ENCODE measurements at places on chromosomes 1 and 21. TPM values are rescaled to one million over a fixed set of nuclear protein-coding genes. Genes with fewer than 3 reads are reported as not detected.

C1orf115 gene
- 26.3 TPM for total RNA-seq

DNA sequence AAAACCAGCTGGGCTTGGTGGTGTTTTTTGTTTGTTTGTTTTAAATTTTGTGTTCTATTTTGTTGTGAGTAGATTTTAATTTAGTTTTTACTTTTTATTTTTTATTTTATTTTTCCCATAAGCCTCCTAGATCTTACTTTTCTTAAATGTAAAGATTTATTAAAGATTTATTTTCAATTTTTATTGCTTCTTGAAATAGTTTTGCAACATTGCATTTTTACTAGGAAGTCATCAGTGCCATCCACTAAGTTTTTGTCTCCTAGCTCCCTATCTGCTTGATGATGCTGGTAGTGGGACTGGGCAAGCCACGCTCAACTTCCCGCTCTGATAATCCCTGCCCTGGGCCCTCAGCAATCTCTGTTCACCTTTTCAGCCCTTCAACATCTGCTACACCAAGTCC is 175.4 kb downstream of the CDC7 start:
- no peak for DNase-seq
- H3K4me1 ChIP-seq: no peaks in the 10 kb centered on the region
- H3K4me3 ChIP-seq: no peak overlapping the region
- no peak overlapping the region for H3K27ac ChIP-seq
- no peaks in the 10 kb centered on the region for H3K27me3 ChIP-seq
- H3K36me3 ChIP-seq: no peaks in the 10 kb centered on the region

- H3K36me3 ChIP-seq: peaks cover 36% of the 10 kb centered on the region
- no peak overlapping the region for H3K4me3 ChIP-seq
- DNase-seq: no peak
- no peaks in the 10 kb centered on the region for H3K27me3 ChIP-seq
Measured at GRCh38 chr1:61404597-61405376, 320.2 kb downstream of the TM2D1 start.

NRDC gene
- total RNA-seq: 115 TPM

RNF223 gene
- total RNA-seq: 0.65 TPM

GRCh38 chr1:221694109-221694508 is 47.8 kb downstream of the DUSP10 start:
- no peaks in the 10 kb centered on the region for H3K36me3 ChIP-seq
- DNase-seq: no peak
- no peak overlapping the region for H3K27ac ChIP-seq

GRCh38 chr1:180909005-180909414 is 3.7 kb upstream of the KIAA1614 start:
- no peak overlapping the region for H3K4me3 ChIP-seq
- peaks cover 12% of the 10 kb centered on the region for H3K4me1 ChIP-seq
- peaks cover 4% of the 10 kb centered on the region for H3K27me3 ChIP-seq
- no peak overlapping the region for H3K27ac ChIP-seq
- no peaks in the 10 kb centered on the region for H3K36me3 ChIP-seq
- no peak for DNase-seq

DNA sequence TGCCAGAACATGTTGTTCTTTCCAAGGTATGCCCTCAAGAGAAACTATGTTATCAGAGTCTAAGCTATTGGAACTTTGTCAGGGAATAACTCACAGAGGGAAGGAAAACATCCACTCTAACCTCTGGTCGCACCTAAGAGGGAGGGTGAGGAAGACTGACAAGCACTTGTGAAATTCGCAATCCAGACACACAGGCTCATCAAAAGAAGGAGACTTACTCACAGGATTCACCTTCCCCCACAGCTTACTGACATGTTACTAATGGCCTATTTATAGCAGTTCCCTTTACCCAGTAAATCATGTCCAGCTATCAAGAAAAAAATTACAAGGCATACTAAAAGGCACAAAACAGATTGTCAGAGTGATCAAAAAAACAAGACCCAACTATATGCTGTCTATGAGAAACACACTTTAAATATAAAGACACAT is 36.9 kb downstream of the WDR64 start:
- no peak for DNase-seq
- H3K4me3 ChIP-seq: no peak overlapping the region
- no peaks in the 10 kb centered on the region for H3K27me3 ChIP-seq
- H3K27ac ChIP-seq: no peak overlapping the region

DNA sequence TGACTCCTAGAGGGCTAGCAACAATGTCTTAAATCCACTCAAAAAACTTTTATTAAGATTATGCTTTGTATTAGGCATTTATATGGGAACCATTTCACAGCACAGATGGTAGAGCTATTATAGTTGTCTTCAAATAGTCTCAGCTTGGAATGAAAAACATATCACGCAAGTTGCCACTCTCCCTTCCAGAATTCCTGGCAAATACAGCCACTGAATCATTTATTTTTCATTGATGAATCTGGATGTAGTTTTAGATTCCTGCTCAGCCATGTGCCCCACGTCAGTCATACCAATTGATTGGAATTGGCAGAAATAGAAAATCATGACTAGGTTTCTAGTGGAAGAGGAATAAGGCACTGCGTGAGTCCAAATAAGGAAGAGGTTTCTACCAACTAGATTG is 165.2 kb downstream of the PLA2G4A start:
- H3K27me3 ChIP-seq: no peaks in the 10 kb centered on the region
- H3K4me3 ChIP-seq: no peak overlapping the region
- H3K4me1 ChIP-seq: no peaks in the 10 kb centered on the region
- no peak for DNase-seq
- H3K27ac ChIP-seq: no peak overlapping the region

DNA sequence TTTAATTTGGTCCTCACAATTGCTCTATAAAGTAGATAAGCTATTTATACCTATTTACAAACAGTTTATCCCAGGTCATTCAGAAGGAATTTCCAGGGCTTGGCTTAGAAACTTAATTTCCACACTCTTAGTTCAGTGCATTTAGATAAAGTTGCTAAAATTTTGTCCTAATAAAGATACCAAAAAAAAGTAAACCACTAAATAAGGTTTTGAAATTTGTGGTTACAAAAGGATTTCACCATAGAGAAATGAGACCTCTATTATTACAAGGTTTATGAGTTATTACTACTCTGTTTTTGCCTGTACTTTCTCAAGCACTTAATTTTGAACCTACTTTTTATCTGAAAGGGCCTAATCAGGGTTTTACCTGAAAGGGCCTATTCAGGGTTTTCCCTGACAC is 22.4 kb downstream of the PTPN22 start:
- no peak overlapping the region for H3K4me3 ChIP-seq
- H3K4me1 ChIP-seq: no peaks in the 10 kb centered on the region
- H3K36me3 ChIP-seq: peaks cover 3% of the 10 kb centered on the region
- H3K27me3 ChIP-seq: no peaks in the 10 kb centered on the region
- DNase-seq: no peak

GRCh38 chr1:245441689-245442088 is 286.9 kb downstream of the KIF26B start:
- no peaks in the 10 kb centered on the region for H3K27me3 ChIP-seq
- no peak for DNase-seq
- no peak overlapping the region for H3K27ac ChIP-seq
- H3K36me3 ChIP-seq: no peaks in the 10 kb centered on the region
- no peak overlapping the region for H3K4me3 ChIP-seq
- H3K4me1 ChIP-seq: no peaks in the 10 kb centered on the region

GRCh38 chr1:25082216-25082899 is 149.9 kb downstream of the SYF2 start:
- H3K4me1 ChIP-seq: no peaks in the 10 kb centered on the region
- no peak overlapping the region for H3K27ac ChIP-seq
- no peak overlapping the region for H3K4me3 ChIP-seq
- H3K27me3 ChIP-seq: no peaks in the 10 kb centered on the region
- no peak for DNase-seq

DNA sequence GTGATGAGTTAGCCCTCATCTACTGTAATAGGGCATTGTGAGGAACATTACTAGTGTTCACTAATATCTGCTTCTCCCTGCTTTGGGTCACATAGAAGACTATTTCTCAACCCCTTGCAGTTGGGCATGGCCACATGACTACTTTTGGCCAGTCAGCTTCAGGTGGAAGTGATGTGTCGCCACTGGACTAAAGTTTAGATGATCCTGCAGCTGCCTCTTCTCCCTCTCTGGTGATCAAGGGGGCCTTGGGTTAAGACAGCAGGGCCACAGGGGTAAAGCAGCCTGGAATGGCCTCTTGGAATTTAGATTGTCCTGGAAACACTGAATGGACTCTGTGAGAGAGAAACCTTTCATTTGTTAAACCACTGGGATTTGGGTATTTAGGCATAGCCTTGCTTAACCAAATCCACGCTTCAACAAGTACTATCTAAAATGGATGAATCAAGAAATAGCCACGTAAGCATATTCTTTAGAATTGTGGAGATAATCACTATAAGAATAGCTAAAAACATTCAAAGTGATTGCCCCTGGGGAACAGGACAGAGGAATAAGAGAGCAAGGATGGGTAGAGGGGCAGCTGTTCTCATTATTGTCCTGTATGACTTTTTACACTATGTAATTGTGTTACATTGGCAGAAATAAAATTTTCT is 41.2 kb downstream of the OPRD1 start:
- no peak for DNase-seq
- H3K27me3 ChIP-seq: peaks cover 13% of the 10 kb centered on the region
- H3K36me3 ChIP-seq: no peaks in the 10 kb centered on the region
- no peaks in the 10 kb centered on the region for H3K4me1 ChIP-seq
- no peak overlapping the region for H3K27ac ChIP-seq
- H3K4me3 ChIP-seq: no peak overlapping the region

OR2G2 gene
- total RNA-seq: not detected

DNA sequence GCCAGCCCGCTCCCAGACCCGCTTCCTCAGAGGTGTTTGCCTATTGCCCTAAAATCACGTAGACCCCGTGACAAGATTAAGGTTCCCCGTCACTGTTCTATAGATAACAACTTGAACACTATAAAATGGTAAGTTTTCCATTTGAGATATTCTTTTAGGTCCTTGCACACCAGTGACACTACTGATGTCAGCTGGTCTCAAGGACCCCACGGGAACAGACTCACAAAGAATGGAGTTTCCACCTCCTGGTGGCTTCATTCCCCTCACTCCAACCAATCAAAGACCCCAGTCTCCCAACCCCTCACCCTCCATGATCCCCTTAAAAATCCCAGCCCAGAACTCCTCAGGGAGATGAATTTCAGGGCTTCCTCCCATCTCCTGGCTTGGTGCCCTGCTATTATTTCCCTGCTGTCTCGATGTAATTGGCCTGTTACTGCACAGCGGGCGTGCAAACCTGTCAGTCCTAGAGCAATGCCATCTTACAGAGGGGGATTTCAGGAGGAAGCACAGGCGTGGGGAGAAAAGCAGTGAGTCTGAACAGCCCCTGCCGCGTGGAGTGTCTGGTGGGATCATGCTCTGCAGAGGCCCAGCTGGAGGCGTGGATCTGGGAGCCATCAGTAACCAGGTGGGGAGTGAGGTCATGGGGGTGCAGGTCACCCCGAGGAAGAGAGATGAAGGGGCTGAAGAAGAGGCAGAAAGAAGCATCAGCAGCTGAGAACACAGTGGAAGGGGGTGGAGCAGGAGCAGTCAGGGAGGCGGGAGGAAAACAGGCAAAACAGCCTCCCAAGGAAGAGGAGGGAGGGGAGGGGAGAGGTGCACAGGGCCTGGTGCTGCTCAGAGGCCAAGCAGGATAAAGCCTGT is 35.1 kb upstream of the LBR start:
- H3K27ac ChIP-seq: no peak overlapping the region
- no peak for DNase-seq
- H3K4me1 ChIP-seq: peaks cover 41% of the 10 kb centered on the region

DNA sequence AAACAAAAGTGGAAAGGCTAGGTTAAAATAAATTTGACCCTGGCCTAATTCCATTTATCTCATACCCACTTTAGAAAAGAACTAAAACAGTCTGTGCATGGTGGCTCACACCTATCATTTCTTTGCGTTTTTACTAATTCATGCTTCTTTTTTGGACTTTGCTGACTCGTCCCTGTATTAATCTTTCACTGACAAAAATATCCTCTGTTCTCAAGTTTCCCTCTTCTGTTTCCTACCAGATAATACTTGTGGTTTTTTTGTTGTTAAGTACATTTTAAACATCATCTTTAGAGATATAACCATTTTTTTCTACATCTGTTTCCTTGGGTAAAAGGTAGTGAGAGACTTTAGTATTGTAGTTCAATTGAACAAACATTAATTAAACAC is 11.5 kb downstream of the CNST start:
- H3K4me3 ChIP-seq: no peak overlapping the region
- peaks cover 52% of the 10 kb centered on the region for H3K4me1 ChIP-seq
- H3K27me3 ChIP-seq: no peaks in the 10 kb centered on the region
- H3K27ac ChIP-seq: peak overlapping the region; percentile 52

HSPA6 gene
- 13.0 TPM for total RNA-seq

FCGR1A gene
- total RNA-seq: 65.3 TPM

CA14 gene
- total RNA-seq: 0.38 TPM

DNA sequence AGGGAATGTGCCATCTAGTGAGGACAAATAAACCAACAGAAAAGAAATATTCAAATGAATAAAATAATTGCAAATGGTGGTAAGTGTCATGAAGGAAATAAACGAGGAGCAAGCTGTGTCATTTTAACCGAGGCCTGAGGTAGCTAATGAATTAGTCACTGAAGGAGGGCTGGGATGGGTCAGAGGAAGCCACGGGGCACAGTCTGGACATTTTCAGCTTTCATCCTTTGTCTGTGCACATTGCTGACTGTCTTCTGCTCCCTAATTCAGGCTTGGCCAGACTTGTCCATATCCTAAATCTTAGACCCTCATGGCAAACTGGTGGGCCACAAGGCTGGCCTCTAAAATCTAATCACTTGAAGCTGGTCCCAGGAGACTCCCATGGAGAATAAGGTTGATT is 138.4 kb downstream of the RHOU start:
- H3K36me3 ChIP-seq: no peaks in the 10 kb centered on the region
- no peaks in the 10 kb centered on the region for H3K27me3 ChIP-seq
- no peak overlapping the region for H3K4me3 ChIP-seq
- DNase-seq: no peak
- peaks cover 14% of the 10 kb centered on the region for H3K4me1 ChIP-seq

CYP4Z1 gene
- 1.4 TPM for total RNA-seq

DNA sequence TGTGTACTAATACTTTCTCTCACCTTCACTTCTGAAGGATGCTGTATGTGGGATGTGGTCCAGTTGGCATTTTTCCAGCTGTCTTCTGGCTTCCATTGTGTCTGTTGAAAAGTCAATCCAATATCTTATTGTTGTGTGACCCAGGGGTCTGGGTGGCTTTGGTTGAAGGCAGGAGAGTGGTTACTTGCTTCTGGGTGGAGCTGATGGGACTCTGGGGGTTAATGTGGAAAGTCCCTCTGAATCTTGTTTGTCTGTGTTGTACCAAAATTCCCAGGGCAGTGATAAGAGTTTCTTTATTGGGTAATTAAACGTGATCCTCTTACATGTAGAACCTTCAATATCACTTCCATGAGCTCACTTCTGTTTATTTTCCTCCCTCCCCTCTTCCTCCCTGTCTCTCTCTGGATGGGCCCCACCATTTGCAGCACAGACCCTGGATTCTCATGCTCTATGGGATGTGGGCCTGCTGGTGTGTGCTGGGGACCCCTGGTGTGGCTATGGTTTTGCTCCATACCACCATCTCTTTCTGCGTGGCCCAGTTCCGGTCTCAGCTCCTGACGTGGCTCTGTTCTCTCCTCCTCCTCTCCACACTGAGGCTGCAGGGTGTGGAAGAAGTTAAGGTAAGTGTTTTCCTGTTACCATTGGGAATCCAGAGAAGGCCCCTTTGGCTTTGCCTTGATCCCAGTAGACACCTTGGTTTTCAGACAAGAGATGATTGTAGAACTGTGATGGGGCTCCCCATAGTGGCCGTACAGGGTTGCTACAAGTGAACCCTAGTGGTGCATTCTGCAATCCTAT is 71.5 kb downstream of the HHAT start:
- H3K4me3 ChIP-seq: no peak overlapping the region
- DNase-seq: no peak
- H3K27me3 ChIP-seq: no peaks in the 10 kb centered on the region
- H3K4me1 ChIP-seq: no peaks in the 10 kb centered on the region
- no peak overlapping the region for H3K27ac ChIP-seq
- H3K36me3 ChIP-seq: no peaks in the 10 kb centered on the region

HES2 gene
- total RNA-seq: 6.4 TPM
